ENCODE measurements at places on chromosomes 12 and 14.

DNA sequence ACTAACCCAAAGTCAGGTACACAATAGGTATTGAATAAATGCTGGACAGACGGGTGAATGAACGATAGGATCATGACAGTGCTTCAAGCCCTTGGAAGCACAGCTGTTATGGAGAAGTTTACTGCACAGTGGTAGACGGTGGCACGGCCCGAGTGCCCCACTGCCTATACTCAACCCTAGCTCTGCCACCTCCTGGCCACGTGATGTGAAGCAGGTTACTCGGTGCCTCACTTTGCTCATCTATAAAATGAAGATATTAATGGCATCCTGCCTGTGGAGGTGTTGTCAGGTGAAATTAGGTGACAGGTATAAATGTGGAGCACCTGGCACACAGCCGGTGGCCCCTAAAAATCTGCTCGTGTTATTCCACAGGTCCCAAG, 5.8 kb downstream of the ASB2 start:
- peak; percentile 78 for DNase-seq

DNA sequence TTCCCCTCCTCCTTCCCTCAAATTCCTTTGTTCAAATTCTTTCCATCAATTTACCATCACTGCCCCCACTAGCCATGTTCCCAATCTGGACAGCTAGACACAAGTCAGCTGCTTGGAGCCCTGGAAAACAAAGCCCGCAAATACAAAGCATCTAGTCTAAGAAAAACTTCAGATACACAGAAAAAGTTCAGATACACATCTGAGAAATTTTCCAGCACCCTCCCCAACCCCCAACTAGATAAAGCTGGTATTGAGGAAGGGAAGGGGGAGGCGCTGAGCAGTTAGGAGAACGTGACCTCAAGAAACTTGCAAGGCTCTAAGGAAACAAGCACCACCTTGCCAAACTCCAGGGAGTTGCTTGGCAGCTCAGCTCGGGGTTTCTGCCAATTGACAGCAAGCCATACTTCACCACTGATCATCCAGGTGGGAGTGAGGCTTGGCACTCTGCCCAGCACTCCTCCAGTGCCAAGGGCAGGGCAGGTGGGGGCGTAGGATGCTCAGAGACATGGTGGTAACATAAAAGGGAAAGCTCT, 5.1 kb upstream of the CNIH1 start:
- DNase-seq = no peak

DNA sequence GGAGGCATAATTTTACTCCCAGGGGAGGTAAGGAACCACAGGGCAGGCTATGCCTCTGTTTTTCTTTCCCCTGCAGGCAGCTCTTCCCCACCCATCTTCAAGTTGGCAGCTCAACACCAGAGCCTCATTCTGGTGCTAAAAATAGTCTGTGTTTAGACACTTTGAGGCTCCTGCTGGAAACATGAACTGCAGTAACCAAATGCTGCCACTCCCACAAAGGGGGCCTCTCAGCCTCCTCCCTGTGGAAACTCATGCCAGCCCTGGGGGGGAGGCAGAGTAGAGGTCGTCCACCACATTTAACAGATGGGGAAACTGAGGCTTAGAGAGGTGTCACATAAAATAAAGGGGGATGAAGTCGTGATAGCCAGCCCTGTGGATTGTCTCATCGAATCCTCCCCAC, 61.4 kb downstream of the WSCD2 start:
- no peak for DNase-seq

DNA sequence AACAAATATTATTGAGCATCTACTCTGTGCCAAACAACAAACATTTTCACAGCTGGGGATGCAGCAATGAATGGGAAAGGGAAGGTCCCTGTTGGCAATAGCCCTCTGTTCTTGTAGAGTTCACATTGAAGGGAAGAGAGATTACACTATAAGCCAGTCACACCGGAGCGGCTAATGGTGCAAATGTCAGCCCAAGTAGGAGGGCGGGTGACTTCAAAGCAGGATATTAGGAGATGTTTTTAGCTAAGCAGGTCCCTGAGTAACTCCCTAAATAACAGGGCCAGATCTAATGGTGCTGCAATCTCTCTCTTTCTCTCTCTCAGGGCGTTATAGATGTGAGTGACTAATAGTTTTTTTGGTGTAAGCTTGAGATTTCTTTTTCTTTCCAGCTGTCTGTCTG, 30.7 kb downstream of the FLVCR2 start:
- DNase-seq = no peak

DNA sequence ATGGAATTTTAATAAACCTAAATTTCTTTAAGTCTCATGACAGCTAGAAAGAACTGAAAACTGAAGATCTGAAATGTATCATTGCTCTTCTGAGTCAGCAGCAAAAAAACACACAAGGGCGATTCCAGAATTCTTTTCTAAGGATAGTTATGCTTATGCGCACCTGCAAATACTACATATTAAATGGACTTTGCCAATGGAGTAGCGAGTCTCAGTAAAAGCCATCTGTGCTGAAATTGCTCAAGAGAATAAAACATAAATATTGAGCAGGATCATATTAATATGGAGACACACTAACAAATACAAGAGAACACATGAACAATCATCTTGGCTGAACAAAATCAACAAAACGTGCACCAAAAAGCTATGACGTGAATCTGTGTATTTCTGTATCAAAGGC, 73.7 kb downstream of the CPNE8 start:
- no peak for DNase-seq

- no peak for DNase-seq
Observed at GRCh38 chr12:116813271-116814041, 67.8 kb downstream of the HRK start.

DNA sequence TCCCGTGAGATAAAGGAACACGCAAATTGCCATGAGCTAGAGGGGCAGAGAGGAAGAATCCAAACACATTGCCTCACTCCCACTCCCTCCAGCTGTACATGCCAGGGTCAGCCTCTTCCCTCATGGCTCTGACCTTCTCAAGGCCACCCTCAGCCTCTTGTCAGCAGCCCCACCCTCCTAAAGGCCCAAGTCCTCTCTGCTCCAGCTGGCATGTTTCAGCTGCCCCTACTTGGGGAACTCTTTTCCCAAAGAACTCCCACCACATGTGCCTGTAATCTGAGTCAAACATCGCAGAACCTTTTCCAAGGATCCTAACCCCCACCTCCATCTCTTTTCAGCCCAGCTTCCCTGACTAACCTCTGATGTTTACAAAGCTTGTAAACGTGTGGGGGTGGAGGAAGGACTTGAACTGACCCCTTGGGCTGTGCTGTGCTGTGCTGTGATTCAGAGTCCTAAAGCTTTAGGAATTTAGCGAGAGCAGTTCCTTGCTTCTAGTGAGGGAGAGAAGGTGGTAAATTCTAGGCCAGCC, 7.3 kb upstream of the CACNB3 start:
- DNase-seq = no peak

GRCh38 chr12:39626033-39626814, 6.6 kb upstream of the ABCD2 start:
- DNase-seq = no peak

DNA sequence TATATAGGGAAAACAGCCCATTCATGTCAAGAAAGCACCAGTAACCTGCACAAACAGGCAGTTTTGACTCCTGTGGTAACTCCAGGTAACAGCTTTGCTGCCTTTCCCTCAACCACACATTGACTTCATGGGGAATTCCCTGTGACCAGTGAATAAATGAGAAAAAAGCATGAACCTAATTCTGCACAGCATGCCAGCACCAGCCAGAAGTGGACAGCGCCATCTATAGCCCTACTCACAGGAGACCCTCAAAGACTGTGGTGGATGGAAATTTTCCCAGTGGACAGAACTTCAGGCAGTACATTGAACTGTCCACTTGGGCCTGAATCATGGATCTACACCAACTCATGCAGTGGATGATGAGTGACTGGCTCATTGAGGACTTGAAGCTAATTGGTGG, 152.1 kb downstream of the SLC8A3 start:
- no peak for DNase-seq

DNA sequence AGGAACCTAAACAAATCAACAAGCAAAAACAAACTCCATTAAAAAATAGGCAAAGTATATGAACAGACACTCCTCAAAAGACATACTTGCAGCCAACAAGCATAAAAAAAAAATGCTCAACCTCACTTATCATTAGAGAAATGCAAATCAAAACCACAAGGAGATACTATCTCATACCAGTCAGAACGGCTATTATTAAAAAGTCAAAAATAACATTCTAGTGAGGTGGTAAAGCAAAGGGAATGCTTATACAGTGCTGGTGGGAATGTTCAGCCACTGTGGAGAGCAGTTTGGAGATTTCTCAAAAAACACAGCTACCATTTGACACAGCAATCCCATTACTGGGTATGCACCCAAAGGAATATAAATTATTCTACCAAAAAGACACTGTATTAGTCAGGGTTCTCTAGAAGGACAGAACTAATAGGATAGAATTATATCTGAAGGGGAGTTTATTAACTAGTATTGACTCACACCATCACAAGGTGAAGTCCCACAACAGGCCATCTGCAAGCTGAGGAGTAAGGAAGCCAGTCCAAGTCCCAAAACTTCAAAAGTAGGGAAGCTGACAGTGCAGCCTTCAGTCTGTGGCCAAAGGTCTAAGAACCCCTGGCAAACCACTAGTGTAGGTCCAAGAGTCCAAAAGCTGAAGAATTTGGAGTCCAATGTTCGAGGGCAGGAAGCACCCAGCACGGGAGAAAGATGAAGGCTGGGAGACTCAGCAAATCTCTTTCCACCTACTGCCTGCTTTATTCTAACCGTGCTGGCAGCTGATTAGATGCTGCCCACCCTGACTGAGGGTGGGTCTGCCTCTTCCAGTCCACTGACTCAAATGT, 101.6 kb upstream of the KRAS start:
- DNase-seq = no peak

DNA sequence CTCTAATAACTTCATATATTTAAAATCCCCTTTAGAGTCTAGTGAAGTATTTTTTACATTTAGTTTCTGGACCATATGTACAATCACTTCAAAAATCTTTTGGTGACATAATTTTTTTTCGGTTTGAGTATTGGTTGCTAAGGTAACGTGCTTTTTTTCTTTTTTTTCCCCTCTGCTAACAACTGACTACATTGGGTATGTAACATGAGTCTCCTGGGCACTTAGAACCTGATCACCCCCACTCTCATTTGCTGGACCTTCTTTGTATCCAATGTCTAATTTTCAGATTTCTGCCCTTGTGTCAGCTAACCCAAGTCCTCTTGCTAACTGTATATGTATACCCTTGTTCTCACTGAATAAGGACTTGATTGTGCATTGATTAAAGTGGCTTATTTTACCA, 592.9 kb upstream of the FLRT2 start:
- DNase-seq = no peak

DNA sequence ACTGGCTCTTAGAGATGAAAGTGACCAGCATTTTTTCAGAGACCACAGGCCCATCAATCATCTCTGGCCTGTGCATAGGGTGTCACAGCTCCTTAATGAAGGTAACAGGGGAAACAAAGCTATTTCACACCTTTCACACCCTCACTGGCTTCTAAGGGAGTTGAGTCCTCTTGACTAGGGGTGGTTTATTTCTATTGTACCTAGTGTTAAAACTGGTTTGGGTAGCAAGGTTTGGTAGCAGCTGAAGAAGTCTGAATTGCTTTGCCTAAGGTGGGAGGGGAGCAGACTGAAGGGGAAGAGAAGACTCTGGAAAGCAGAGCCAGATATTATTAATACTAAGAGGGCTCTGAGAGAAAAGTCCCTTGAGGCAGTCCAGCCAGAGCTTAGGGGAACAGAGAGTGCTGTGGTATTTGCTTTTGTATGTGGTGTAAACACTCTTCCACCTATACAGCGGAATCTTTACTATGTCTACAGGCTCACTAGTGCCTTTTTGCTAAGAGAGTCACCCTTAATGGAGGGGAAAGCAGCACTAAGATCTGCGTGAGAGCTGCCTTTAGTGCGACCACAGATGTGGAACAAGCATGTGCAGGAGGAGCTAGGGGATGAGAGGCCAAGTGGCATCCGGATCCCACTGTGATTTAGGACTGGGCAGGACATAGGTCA, 95.8 kb downstream of the STXBP6 start:
- DNase-seq = no peak

DNA sequence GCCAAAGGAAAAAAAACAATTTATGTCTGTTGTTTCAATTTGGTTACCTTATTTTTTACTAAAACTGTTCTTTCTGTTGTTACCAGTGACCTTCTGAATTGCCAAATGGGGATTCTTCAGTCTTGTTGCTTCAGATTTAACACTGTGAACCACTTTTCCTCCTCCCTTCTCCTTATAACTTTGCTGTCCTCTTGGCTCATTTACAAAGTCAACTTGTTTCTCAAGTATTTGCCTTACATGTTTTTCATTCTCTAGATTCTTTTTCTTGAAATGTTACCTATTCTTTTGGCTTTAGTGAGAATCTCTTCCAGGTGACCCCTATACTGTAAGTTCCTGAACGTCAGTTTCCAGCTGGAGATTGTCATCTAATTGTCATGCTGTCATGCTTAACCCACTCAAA, 19.4 kb downstream of the FUT8 start:
- no peak for DNase-seq

DNA sequence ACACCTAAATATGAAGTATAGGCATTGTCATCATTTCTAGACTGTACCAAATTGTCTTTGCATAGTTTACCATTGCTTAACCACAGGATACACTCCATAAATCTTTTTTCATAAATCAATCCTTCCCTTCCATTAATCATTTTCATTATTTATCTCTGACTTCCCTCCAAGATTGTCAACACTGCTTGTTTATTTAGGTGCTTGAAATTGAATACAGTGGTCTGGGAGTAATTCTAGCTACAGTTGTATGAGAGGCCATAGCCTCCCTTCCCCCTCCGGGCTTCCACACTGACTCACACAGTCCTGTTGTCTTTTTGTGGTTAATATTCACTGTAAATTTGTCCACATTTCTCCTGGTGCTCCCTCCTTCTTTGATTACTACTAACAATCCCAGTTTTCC, 114.2 kb upstream of the ARID2 start:
- DNase-seq = no peak

DNA sequence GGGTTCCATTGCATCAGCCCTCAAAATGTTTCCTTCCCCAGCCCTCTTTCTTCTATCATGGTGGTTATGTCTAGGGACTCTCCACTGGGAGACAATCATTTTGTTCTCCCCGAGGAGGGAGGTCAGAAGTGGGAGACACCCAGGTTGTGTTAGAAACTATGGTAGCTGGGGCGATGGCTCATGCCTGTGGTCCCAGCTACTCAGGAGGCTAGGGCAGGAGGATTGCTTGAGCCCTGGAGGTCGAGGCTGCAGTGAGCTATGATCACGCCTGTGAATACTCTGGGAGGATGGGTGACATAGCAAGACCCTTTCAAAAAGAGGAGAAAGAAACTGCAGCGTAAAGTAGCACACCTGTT, 13.0 kb upstream of the LRRC23 start:
- DNase-seq = peak; percentile 49
